ENCODE measurements at places on chromosomes 11 and 22.

GRCh38 chr11:830295-831117 lies 2.2 kb upstream of the CD151 start:
- no peak for DNase-seq

GRCh38 chr11:61963282-61964057 lies 4.0 kb downstream of the FTH1 start:
- no peak for DNase-seq

DNA sequence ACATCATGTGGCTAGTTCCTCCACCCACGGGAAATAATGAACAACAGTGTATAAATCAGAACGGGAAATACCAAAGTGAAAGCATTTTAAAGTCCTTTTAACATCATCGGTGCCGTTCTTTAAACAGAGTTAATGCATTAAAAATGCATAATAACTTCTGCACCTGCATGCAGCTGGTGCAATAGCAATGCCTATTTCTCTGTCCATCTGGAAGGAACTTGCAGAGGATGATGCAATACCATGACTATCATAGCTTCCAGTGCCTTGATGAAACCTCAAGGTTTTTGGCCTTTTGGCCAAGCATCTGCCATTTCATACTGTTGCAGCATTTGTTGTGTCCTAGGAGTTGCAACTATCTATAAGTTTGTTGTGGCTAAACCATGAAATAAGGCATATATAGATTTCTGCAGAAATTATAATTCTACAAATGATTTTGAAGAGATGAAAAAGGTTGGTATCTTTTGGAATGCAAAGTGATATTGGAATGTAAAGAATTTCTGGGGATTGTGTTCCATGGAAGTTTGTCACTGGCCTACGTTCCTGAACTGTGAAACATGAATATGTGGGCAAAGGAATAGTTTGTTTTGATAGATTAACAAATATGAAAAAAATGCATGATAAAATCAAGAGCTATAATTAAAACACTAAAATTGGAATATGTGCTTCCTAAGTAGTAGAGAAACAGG lies 9.8 kb upstream of the EIF3F start:
- no peak for DNase-seq

GRCh38 chr11:35138943-35139721 lies at the start of gene CD44:
Gene CD44, plus strand, starts transcription at chr11:35139171. Its CDS starts 133 bp downstream, at chr11:35139304.
- no peak for DNase-seq

DNA sequence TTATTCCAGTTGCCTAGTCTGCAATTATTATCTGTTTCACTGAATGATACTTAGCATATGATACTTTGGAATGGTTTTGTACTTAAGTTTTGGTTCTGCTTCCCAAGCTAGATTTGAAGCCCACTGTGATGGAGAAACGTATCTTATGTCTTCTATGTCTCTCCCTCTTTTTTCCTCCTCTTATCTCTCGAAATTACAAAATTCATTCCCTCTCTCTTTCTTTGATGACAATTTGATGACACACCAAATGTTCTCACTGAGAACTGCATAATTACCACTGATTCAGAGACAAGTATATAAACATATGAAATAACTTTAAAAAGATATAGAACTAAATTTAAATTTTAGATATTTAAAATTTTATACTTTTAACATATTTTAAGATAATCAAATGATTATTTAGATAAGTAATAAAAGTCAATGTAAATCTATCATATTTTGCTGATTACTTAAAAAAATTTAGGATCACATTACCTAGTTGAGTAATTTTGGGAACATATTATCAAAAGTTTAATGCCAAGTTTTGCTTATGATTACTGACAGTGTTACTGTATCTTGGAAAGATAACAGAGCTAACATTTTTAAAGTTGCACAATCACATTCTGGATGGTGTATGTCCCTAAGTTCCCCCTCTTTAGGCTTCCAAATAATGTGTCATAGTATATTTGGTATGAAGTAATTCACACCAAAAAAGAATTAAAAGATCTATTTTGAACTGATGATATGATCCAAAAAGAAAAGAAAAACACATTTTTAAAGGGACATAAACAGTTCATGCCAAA lies 255.3 kb downstream of the SBF2 start:
- DNase-seq = no peak

GRCh38 chr11:94934362-94934761 lies 39.0 kb downstream of the CWC15 start:
- DNase-seq = no peak

DNA sequence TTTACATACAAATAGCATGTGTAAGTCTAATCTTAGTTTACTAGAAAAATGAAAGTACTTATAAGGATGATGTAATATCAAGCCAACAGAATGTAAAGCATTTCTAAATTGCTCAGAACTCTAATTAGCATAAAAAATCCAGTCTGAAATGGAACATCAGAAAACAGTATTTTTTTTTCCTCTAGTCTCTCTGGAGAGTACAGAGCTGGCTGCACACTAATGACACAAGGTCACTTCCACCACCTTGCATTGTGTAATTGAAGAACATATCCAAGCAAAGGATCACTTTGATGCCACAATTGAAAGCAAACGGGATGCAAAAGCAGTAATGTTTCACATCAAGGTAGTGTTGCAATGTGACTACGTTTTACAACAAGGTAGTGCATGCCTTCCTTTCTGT lies 548.0 kb upstream of the LUZP2 start:
- no peak for DNase-seq

GRCh38 chr11:129698212-129698611 lies 117.4 kb upstream of the TMEM45B start:
- DNase-seq = no peak

DNA sequence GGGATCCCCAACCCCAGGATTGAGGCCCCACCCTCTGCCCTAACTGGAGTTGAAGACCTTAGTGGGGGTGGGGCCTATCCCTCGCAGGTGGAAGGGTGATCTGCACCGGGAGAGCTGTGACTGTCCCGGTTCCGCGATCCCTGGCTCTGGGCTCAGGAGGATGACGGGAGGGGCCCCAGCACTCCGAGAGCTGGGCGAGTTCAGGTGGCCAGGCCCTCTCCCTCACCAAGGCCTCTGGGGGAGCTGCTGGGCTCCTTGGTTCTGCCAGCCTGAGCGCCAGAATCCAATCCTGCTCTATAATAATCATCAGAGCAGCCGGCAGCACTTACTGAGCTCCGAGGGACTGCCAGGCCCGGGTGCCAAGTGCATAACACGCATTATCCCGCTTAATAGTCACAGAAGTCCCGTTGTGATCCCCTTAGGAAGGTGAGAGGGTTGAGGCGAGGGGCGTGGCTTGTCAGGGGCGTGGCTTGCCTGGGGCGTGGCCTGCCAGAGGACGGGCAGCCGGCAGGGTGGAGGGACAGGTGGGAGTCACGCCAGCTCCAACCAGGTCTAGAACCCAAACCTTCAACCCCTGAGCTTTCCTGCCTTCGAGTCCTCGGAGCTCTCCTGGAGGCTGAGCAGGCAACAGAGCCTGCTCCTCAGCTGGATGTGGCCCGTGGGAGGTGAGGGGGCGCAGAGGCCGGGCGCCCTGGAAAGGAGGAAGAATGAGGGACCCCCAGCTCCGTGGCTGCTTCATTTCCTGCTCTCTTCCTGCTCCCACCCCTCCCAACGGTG lies 7.3 kb upstream of the SYT7 start:
- peak; percentile 47 for DNase-seq

DNA sequence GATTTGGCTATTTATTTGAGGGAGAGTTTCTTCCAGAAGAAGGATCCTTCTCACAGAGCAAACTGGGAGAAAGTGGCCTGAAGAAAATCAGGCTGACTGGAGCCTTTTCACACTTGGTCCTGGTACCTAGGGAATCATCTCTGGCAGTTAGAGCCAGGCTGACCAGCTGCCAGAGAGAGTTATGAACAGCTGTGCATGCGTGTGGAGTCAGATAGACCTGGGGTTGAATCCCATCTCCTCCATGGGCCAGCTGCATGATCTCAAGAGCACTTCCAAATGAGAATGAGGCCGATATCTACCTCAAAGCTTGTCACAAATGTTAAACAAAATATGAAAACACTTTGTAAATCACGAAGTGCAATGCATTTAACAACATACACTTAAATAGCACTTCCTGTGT lies 390.0 kb downstream of the TENM4 start:
- DNase-seq = no peak

DNA sequence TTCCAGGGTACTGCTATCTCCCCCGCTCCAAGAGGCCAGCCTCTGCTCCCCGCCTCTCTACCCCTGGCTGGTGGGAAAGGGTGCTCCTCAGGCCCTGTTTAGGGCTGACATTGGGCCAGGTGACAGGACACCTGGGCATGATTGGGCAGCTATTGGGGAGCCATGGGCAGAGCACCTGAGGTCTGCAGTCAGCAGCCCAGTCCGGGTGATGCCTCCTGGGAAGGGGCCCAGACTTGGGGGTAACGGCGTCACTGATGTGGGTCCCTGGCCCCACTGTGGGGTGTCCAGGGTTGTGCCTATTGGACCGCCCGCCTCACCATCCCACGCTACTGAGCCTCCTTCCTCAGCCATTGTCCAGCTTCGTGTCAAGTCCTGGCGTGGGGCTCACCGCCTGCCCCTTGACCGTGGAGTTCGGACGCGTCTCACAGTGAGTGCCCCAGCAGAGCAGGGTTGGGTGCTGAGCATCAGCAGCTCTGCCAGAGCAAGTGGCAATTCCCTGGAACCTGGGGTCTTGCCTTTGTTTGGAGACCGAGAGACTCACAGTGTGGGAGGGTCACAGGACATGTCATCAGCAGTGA lies 2.8 kb upstream of the GATD1 start:
- no peak for DNase-seq

GRCh38 chr11:9875862-9876261 lies 212.0 kb downstream of the SWAP70 start:
- no peak for DNase-seq

- no peak for DNase-seq
These were observed 83.1 kb upstream of the MTNR1B start for GRCh38 chr11:92886243-92886905.

GRCh38 chr11:117314840-117315239 lies 1.2 kb downstream of the BACE1 start:
- DNase-seq = no peak

GRCh38 chr11:45674481-45675190 lies 9.2 kb upstream of the CHST1 start:
- no peak for DNase-seq

DNA sequence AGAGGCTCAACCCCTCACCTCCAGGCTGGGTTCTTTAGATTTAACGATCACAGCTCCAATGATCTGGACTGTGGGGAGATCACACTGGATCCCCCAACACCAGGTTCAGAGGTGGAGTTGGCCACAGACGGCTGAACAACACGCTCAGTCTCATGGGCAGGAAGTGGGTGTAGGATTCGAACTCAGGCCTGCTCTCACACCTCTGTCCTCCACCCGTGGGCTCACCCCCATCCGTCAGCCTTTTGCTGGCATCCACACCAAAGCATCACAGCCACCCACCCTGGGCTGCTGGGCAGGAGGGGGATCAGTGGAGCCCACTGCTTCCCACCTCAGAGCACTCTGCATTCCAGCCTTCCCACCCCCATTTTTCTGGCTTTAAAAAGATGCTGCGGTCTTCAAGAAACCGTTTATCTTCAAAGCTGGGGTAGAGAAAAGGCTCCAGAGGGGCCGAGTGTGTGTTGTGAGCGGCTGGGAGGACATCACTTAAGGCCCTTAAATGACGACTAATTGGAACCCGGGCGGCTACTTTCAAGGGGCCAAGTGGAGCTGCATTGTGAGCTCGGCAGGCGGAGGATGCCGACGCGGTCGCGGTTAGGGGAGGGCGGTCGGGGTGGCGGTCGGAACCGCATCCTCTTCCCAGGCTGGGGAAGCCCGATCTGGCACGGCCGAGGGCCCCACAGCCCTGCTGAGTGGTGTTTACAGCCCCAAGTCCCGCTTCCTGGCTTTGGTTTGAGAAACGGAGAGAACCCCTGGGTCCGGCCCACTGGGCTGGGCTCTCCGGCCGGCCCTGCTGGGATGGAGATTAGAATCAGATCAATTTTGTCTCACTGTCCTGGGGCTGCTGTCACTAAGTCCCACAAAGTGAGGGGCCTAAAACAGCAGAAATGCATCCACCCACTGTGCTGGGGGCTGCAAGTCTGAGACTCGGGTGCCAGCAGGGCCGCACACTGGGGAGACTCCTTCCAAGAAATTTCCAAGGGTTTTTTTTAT lies 15.9 kb upstream of the FGF3 start:
- no peak for DNase-seq

DNA sequence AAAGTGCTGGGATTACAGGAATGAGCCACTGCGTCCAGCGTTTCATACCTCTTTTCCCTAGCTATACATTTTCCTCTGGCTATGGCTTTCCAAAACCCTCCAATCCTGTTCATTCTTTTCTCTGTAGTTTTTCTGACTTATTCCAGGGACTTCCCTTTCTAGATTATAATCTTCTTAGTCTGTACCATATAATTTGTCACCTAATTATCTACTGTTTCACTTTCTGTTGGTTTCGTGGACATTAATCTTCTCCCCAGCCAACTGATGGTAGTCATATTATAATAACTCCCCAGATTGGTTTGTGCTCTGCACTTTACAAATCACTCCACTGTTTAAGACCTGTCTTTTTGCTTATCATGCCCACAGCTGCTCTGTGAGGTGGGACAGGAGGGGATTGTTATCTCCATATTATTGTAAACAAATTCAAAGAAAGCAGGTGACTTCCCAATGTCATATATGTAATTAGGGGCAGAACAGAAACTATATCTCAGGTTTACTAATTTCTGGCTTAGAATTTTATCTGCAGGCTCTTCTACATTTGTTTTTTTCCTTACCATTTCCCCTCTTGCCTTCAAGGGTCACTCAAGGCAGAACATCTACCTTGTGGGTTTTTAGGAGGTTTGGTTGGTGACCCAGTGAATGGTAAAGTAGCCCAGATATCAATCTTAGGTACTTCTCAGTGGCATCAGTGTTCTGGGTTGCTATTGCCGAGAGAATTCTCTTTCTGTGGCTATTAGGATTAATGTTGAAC lies 23.9 kb downstream of the STIM1 start:
- no peak for DNase-seq

DNA sequence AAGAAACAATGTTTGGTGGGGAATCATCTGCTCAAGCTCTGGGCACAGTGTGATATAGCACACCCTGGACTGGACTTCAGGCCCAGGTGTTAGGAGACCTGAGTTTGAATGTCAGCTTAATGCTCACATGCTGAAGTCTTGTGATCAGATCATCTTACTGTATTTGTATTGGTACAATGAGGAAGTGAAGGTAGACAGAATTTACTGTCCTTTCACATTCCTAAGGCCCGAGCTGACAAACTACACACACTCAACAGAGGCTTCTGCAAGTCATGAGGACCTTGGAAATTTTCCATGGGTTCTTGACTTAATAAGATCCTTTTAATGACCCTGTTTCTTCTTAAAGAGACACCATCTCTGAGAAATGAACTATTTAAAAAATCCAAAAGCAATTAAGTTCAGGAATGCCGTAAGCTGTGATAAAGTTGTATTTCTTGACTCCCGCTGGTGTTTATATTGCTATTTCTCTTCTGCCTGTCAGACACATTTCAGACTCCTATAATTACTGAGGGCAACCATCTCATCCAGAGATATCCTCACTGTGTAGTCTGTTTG lies 802.0 kb downstream of the DLG2 start:
- DNase-seq = no peak

All from stimulated activated CD8-positive, alpha-beta memory T cell treated with anti-CD3 and anti-CD28 coated beads, Interleukin-7, amount 100 ng/mL, for 24 hours (primary cell).